ENCODE measurements at places on chromosomes 1 and 21. TPM values are rescaled to one million over a fixed set of nuclear protein-coding genes. Genes with fewer than 3 reads are reported as not detected.
A peak's percentile ranks its signal among the peaks of the same experiment; 100 is the strongest.

DNA sequence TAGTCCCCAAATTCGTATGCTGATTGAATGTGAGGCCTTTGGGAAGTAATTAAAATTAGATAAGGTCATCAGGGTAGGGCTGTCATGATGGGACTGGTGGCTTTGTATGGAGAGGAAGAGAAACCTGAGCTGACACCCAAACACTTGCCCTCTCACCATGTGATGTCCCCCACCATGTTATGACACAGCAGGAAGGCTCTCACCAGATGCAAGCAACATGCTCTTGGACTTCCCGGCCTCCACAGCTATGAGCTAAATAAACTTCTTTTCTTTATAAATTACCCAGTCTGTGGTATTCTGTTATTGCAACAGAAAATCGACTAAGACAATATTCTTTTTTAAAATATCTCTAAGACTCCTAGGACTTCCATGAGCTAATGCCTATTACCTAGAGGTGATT lies 43.6 kb upstream of the GUCA2B start:
- ATAC-seq, result no peak

GRCh38 chr1:174689524-174689923 lies 241.8 kb downstream of the GPR52 start:
- ATAC-seq, result no peak

Gene PDPN
- 8.7 TPM for total RNA-seq

DNA sequence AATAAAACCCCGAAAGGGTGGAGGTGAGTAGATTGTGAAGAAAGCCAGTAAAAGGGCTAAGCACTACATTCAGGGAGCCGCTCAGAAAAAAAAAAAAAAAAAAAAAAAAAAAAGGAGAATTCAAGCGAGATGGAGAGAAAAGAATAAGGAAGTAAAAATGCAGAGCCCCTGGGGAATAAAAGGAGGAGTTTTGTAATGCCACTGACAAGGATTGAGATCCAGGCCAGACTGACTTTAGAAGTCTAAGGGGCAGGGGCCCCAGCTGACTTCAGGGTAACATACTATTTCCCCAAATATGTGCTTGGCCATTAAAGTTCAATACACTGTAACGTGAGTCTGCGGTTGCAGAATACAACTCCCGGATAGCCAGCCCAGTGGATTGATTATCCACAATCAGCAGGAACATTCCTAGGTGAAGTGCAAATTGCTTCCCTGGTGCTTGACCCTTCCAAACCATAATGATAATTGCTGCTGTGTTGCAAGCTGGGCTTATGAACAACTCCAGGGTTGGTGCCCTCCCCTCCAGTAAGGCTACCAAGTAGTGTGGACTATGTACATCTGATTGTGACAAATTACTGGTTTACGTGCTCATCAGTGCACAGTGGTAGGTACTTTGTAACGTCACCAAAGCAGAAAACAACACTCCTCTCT lies 30.7 kb upstream of the RRP15 start:
- ATAC-seq, result peak; percentile 55

Gene GJA8
- total RNA-seq, result not detected

Gene CFHR2
- total RNA-seq, result not detected

DNA sequence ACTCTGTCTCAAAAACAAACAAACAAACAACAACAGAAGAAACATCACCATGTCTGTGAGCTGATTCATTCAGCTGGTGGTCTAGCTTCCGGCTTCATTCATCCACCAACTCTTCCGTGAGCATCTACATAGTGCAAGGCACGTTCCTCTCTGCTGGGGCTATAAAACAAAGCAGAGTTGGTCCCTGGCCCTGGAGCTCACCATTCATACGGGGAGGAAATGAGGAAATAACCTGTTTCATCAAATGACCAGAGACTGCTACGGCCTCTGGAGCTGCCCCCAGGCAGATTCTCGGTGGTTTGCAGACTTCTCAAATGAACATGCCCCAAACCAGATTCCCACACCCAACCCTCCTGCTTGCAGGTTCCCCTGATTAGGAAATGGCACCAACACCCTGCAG lies 41.0 kb upstream of the ID3 start:
- ATAC-seq, result no peak

GRCh38 chr1:18484276-18484675 lies 3.5 kb downstream of the KLHDC7A start:
- ATAC-seq, result no peak

GRCh38 chr1:67788238-67788790 lies 45.0 kb downstream of the GNG12 start:
- peak; percentile 24 for ATAC-seq

- no peak for ATAC-seq
Measured at GRCh38 chr1:20402585-20403422, 83.2 kb downstream of the CAMK2N1 start.

GRCh38 chr1:91400133-91400725 lies 4.4 kb downstream of the HFM1 start:
- no peak for ATAC-seq

- no peak for ATAC-seq
Measured at GRCh38 chr1:200041337-200042118, 14.0 kb downstream of the NR5A2 start.

Gene MAP3K21
- 2.3 TPM for total RNA-seq

- no peak for ATAC-seq
Measured at GRCh38 chr21:44727757-44728156, 16.4 kb upstream of the TSPEAR start.

- no peak for ATAC-seq
Measured at GRCh38 chr1:63326473-63327380, 4.4 kb downstream of the FOXD3 start.

DNA sequence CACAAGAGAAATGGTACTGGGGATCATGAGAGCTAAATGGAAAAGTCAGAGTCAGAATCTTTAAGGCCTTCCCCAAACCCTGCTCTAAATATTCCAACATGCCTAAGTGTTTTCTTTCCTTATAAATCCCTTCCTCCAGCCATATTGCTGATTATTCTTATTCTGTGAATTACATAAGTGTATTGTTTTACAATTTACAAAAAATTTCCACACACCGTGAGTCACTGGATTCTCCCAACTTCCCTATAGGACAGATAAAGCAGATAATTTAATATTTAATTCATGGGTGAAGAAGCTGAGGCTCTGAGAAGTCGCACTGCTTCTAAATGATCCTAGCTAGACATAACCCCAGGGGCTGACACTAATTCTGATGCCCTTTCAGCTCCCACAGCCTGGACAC lies 243.3 kb upstream of the JUN start:
- ATAC-seq, result peak; percentile 66

Gene CR1L
- not detected for total RNA-seq

Gene TSSK3
- 2.9 TPM for total RNA-seq

Gene TNFAIP8L2
- total RNA-seq, result 0.45 TPM

Gene TEKT2
- 11.5 TPM for total RNA-seq

Gene RC3H1
- 22.9 TPM for total RNA-seq

DNA sequence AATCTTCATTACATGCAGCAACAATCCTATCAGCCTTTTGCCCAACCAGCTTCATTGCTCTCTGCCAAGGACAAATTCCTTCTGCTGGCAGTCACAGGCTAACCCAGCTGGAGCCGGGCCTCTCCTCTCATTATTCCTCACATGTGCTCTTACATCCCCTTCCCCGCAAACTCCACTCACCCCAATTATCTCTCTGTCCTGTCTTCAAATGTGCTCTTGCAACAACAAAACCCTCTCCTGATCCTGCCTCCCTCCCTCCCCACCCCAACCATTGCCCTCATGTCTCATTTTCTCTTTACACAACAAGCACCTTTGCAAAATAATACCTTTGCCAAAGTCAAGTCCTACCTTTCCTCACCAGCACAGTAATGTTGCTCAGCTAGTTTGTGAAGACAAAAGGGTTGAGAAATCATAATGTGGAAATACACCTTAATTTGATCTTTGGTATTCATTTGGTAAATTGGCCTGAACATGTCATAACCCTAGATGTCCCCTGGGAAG lies 36.0 kb upstream of the DHCR24 start:
- ATAC-seq, result no peak

DNA sequence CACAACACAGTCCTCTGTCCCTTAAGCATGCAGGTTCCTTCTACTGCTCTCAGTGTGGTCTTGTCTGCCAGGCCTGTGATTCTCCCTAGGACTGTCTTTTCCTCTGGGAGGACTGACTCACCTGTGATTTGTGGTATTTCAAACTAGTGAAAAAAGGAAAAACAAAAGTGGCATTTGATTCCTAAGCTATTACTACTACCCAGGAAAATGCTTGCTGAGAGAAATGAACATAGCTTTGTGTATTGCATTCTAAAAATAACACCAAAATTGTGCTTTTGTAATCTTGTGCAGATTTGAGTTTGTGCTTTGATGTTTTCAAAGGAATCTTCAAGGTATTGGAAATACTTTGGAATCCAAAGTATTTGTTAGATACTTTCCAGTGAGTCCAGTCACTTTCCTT lies 57.0 kb downstream of the GPR161 start:
- no peak for ATAC-seq

- ATAC-seq, result no peak
Measured at GRCh38 chr1:31064718-31065309, 703 bp downstream of the PUM1 start.

DNA sequence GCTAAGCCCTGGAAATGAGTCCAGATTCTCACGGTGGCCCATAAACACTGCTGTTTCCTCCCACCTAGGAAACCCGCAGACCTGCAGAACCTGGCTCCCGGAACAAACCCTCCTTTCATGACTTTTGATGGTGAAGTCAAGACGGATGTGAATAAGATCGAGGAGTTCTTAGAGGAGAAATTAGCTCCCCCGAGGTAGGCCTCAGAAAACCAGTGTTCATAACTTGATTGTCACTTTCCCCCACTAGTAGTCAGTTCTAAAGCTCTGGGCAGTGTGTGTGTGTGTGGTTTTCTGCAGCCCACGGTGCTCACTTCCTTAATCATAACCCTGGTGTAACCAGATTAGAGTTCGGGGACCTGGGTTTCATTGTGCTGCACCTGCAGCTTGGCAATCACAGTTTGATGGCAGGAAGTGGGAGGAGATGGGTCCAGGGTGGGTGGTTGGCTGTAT lies 39.1 kb downstream of the CLIC6 start:
- ATAC-seq, result no peak

- no peak for ATAC-seq
Measured at GRCh38 chr1:27438621-27439061, 46.2 kb downstream of the GPR3 start.

Gene FAM229A
- 3.3 TPM for total RNA-seq

DNA sequence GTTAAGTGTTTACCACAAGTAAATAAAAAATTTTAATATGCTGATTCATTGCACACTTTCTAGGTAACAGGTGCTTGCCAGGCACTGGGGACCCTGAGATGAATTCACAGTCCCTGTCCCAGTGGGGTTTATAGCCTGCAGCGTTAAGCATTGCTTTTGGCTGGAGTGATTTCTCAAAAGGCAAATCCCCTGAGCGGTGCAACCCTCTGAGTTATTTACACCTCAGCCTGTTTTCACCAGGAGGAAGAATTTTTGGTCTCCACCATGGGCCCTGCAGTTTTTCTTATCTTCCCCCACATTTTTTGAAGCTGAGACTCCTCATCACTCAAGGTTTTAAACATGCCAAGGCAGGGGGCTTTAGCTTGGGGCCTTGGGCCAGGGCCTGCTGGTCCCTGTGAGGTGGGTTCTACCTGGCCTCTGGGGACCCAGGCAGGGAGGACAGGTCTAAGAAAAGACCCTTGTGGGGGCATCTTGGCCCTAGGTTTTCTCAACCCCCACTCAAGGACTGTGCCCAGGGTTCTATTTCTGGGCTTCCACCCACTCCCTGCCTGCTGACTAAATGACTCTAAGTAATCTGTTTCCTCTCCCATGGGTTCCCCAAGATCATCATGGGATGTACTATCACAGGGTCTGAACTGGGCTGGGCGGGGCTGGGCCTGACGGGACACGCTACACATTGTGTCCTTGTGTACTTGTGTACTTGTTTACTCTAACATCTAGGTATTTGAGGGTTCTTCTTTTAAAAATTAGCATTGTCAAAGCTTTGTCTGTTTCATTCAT lies 10.2 kb upstream of the CHIT1 start:
- no peak for ATAC-seq

GRCh38 chr21:26079366-26079765 lies 91.2 kb downstream of the APP start:
- ATAC-seq, result no peak

GRCh38 chr1:181424786-181425403 lies 58.4 kb upstream of the CACNA1E start:
- peak; percentile 88 for ATAC-seq

Gene KLF17
- total RNA-seq, result 0.62 TPM

Gene SLC5A9
- total RNA-seq, result 0.41 TPM

DNA sequence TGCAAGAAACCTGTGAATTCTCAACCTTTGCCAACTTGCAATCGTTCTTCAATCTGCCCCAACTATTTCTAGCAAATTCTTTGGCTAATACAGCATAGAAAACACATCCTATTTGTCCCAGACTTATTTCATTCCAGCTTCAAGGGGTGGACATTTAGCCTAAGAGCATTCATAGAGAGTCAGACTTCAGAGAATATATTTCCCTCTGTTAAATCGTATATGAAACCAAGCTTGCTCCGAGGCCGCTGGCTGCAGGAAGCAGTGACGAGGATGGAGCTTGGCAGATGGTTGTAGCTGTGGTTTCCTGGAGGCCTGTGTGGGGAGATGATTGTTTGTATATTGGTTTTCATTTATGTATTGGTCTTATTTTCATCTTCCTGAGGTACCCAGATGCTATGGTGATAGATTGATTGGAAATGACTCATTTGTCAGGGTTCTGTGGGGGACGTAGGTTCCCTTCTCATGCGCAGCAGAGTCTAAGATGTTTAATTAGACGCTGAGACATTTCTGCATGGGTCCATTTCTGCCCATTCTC lies 26.1 kb downstream of the MAN1C1 start:
- no peak for ATAC-seq

DNA sequence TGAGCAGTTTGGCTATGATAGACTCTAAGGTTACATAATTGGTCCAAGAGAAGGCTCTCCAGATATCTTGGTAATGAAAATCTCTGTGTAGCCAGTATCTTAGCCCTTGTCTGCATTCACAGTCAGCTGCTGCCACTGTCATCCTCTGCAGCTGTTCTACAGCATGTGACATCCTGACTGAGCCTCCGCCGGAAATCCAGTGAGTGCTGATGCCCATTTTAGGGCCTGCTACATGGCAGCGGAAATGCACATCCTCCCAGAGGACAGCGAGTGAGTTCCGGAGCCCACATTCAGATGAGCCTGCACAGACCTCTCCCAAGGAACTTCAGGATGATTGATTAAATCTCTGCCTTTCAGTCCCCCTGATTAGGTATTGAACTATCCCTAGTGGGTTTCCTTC lies 237.1 kb downstream of the HHIPL2 start:
- peak; percentile 98 for ATAC-seq
